ENCODE measurements at places on chromosomes 6 and 20. TPM values are rescaled to one million over a fixed set of nuclear protein-coding genes. Genes with fewer than 3 reads are reported as not detected.

- no peak for DNase-seq
These were observed 139.6 kb downstream of the ZMYND8 start for GRCh38 chr20:47216819-47217410.

GRCh38 chr20:34040300-34040995 lies 46.7 kb downstream of the RALY start:
- no peak for DNase-seq

DNA sequence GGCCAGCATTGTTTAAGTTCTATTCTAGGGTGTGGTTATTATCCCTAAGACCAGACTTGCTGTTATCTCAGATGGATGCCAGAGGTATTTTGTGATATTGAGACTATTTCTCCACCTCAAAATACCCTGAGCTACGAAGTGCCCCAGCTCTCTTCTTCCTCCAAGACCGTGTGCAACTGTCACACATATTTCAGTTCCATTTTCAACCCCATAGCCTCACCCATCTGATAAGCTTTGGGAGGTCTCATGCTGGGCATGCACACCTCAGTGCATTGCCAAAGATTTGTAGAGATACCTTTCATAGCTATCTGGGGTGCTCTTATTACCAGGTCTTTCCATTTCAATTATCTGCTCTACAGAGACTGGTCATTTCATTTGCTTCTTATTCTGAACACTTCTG lies 815.8 kb upstream of the EYS start:
- no peak for DNase-seq

DNA sequence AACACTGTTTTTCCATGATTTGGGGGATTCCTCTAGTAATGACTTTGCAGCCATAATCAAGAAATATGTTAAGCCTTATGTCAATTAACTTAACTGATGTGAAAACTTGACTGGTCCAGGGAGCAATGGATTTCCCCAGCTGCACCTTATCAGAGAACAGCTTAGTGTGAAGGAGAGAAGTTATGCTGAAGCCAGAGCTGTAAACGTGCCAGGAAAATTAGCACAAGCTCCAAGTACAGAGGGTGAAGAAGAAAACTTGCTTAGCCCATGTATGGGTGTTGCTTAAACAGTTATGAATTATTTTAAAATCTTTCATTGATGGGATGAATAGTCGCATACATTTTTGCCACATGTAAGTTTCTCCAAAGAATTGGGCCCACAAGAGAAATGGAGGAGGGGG lies 214.9 kb upstream of the RNF217 start:
- no peak for DNase-seq

GRCh38 chr20:24337069-24337468 lies 132.4 kb upstream of the SYNDIG1 start:
- peak; percentile 43 for DNase-seq

GRCh38 chr6:84013931-84014330 lies 19.6 kb upstream of the MRAP2 start:
- DNase-seq: no peak

- DNase-seq: no peak
These were observed 93.4 kb upstream of the EEF1E1 start for GRCh38 chr6:8195714-8196102.

GRCh38 chr20:16462711-16463110 lies 110.5 kb downstream of the KIF16B start:
- no peak for DNase-seq

The HLA-DOA gene
- 0.55 TPM for total RNA-seq

The DLK2 gene
- total RNA-seq: 1.3 TPM
